ENCODE measurements at places on chromosomes 4 and X.

GRCh38 chr4:24488399-24489164 is 95.8 kb downstream of the DHX15 start:
- DNase-seq: no peak

DNA sequence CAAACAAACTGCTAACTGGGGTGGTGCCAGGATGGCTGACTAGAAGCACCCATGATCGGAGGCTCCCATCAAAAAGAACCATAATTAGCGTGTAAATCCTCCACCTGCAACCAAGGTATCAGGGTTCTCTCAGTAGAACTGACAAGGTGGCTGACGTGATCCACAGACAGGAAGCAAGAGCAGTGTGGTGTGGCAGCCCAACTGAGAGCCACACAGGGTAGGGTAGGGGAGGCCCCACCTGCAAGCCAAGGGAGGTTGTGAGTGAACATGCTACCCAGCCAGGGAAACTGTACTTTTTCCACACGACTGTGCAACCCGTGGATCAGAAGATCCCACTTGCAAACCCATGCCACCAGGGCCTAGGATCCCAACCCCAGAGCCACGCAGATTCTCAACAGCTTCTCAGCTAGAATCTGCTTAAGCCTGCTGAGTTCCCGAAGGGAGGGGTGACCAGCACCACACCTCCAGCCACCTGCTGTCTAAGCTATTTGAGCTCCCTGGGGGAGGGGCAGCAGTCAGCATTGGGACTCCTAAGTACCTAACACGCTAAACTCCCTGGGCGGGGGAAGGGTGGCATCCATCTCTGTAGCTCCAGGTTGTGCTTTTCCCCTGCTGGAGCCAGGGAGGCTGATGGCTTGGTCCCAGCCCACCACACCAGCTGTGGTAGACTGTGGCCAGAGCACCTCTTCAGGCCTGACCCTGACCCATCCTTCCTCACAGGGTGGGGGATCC is 425.1 kb downstream of the GPM6A start:
- no peak for DNase-seq

DNA sequence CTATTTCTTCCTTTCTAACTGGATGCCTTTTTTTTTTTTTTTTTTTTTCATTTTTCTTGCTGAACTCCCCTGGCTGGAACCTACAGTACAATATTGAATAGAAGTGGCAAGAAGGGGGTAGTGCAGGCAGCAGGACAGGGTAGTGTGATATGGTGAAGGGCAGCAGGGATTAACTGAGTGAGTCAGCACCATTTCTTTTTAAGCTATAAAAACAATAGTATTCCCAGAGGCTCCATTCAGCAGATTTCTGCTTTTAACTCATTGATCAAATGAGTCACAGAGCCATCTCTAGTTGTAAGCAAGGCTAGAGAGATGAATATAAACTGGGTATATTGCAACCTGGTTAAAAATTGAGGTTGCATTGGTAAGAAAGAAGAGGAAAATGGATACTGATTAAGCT is 53.6 kb upstream of the SETD7 start:
- no peak for DNase-seq

GRCh38 chrX:137366018-137366633 is 199.8 kb upstream of the ZIC3 start:
- DNase-seq: no peak

DNA sequence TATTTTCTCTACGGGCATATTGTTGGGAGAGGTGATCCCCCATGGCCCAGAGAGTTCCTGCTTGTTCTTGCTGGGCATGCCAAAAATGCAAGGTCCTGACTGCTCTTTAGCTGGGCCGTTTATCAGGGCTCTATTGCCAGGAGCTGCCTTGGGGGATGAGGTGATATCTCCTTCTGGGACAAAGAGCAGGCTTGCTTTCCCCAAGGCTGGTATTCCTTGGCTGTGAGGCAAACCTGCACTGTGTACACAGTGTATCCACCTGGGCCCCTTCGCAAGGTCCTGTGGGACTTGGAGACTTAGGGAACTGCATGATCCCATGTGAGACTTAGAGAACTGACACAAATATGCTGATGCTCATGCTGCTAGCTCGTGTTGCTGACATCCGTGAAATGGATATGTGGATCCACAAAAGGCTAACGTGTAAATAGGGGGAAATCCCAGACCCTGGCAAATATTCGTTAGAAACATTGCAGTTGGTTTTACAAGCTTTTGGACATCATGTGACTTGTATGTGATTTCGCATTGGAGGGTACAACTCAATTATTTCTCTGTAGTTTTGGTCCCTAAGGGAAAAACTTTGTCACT is 24.4 kb upstream of the ZFX start:
- DNase-seq: no peak

DNA sequence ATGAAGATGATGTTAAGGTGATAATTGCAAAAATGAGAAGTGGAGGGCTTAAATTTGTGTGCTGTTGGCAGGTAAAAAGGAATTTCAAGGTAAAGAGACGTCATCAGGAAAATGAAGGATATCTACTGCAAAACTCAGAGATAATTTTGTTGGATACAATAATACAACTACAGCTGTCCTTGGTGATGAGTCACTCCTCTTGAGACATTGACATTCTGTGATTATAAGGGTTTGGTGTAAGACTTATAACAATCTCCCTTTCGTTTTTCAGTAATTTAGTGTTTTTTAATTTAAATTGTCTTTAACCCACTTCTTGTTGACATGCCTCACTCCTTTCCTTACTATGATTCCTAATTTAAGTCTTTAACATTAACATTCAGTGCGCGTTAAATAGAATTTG is 1074.1 kb upstream of the SLIT2 start:
- no peak for DNase-seq

GRCh38 chr4:86630629-86631028 is 36.5 kb downstream of the PTPN13 start:
- no peak for DNase-seq

DNA sequence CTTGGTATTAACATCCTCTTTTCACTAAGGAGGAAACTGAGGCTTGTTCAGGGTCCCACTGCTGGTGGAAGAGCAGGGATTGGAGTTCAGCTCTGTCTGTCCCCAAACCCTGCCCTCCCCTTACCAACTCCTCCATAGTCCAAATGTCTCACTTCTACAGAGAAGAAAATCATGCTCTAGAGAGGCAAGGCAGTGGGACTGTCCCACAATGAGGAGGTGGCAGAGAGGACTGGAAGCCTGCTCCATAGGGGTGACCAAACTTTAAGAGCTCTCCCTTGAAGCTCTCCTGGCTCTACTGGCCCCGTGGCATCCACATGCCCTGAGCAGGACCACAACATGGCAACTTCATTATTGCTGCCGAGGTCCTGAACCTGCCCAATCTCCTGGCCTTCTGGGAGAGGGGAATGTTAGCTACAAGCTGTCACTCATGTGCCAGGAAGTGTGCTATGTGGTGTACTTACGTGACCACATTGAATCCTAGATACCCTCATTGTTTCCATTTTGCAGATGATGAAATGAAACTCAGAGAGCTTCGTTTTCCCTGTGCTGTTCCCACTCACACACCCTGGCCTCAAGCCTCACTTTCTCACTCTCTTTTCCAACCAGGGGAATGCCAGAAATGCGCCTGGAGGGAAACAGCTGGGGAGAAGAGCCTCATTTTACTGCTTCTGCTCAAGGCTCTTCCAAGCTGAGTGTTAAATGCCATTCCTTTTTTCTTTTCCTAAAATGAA is 71.5 kb downstream of the ANAPC4 start:
- no peak for DNase-seq

DNA sequence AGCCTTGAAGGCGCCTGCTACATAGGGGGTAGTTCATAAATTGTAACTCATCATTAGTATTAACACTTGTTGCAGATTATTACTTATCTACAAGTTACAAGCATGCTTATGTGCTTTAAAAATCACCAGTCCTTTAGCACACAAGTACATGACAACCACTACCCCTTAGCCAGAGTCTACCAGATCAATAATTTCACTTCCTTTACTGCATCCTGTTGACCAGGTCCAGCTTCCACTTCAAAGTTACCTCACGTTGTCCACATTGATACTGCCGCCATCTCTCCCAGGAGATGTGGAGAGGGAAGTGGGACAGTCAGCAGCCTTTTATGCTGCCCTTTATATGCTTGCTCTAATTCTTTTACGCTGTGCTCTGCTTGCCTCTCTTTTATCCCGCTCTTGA is 231.3 kb upstream of the CXXC4 start:
- DNase-seq: no peak

GRCh38 chrX:10108288-10108687 is 48.5 kb upstream of the CLCN4 start:
- DNase-seq: no peak

DNA sequence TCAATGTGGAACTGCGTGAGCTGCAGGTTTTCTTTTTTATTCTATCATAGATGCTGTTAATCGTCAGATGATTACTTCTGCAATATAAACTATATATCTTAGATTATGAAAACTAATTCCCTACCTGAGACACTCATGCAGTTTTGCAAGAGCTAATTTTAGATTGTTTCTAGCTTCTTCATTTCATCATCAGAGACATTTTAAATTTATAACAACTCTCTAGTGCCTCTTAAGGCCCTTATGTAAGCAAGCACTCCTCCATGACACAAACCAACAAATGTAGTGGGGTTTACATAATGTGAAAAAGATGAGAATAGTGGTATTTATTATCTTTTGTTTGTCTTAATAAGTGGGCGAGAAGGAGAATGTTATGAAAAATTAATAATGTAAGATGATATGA is 170.2 kb upstream of the ETNPPL start:
- DNase-seq: no peak

DNA sequence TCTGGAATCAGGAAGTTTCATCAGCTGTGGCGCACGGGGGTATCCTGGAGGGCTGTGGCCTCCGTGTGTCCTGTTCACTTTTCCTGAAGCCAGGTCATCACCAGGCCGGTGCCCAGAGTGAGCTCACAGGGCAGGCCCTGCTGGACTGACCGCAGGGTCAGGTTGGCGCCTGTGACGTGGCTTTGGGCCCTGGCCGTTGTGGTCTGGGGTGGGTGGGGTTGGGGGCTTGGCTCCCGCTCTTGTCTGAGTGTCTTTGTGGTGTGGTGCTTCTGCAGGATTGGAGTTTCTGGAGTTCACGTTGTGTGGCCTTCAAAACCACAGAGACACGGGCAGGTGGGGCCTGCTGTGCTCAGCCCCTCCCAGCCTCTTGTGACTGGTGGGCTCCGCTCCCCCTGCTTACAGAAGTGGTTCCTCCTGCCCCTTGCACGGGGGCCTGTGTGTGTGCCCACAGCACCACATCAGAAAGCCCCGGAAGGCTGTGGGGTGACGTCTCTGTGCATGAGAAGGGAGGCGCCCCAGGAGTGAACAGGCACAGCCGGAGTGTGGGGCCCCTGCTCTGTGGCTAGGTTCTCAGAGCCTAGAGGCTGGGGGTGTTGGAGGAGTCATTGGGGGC is 9.5 kb downstream of the RGS12 start:
- DNase-seq: no peak

- no peak for DNase-seq
Observed at GRCh38 chr4:37320513-37321235, 76.1 kb downstream of the NWD2 start.

GRCh38 chr4:85672959-85673358 is 198.0 kb downstream of the ARHGAP24 start:
- DNase-seq: no peak

GRCh38 chr4:89196745-89197144 is 85.4 kb downstream of the TIGD2 start:
- no peak for DNase-seq

DNA sequence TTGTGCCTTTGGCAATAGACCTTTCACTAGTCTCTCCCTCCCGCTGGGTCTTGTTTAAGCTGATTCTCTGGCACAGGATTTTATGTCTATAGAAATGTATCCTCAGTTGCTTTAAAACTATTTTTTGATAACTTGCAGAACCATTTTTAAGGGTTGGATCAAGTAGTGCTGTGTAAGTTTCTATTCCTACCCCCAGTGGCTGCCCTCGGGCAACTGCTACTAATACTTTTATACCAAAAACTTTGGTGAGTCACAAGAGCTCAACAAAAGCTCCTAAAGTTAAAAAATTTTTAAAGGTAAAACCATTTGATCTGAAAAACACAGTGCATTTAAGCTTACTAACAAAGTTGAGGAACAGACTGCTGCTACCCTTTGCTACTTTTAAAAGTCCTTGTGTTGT is 1460.6 kb upstream of the PCDH7 start:
- no peak for DNase-seq

GRCh38 chrX:11334165-11334564 is 41.0 kb downstream of the AMELX start:
- DNase-seq: no peak

DNA sequence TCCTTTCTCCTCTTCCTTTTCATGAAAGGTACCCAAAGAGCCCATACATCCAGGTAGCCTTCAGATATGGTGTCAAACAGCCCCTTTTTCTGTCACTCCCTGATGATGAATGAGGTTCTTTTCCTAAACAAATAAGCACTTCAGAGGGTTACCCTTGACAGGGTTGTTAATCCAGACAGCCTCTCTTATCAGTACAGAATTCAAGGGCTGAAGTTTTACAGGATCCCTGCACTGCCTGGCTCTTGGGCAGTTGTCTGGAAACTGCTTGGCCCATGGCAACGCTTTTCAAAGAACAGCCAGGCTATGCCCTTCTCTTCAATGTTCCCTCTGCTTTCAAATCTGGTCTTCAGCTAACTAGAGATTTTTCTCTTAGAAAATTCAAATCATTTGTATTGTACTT is 352.6 kb upstream of the FAM241A start:
- DNase-seq: no peak

DNA sequence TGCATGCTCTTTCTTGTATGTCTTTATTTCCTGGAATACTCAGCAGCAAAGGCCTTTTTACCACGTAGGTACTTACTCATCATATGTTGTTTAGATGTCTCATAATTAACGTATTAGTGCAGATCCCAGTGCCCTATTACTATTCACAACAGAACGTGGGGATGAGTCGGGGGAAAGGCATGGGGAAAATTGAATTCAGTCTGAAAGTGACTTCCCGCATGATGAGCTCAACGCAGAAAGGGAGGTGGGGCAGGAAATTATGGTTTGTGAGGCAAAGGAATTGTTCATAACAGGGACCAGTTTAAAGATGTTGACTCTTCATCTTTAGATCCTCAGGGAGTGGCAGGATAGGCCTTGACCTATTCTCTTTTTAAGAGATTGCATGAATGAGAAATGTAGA is 2.0 kb upstream of the TMPRSS11D start:
- DNase-seq: peak; percentile 95

GRCh38 chrX:56468441-56468840 is 95.0 kb upstream of the UBQLN2 start:
- DNase-seq: no peak

DNA sequence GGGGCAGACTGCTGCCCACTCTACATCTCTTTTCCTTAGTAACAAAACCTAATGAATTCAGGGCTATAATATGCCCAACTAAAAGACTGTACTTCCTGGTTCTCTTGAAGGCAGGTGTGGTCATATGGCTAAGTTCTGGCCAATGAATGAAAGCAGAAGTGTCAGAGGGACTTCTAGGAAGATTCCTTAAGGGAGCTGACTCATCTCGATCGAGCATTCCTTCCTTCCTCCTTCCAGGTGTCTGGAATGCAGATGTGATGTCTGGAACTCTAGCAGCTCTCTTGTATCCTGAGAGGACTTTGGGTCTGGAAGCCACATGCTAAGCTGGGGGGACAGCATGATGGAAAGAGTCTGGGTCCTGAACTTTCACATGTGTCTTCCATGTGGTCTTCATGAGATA is 116.2 kb upstream of the STX18 start:
- no peak for DNase-seq
